Epithelial cell of esophagus (primary cell): ENCODE measurements at places on chromosomes 5 and 9.

DNA sequence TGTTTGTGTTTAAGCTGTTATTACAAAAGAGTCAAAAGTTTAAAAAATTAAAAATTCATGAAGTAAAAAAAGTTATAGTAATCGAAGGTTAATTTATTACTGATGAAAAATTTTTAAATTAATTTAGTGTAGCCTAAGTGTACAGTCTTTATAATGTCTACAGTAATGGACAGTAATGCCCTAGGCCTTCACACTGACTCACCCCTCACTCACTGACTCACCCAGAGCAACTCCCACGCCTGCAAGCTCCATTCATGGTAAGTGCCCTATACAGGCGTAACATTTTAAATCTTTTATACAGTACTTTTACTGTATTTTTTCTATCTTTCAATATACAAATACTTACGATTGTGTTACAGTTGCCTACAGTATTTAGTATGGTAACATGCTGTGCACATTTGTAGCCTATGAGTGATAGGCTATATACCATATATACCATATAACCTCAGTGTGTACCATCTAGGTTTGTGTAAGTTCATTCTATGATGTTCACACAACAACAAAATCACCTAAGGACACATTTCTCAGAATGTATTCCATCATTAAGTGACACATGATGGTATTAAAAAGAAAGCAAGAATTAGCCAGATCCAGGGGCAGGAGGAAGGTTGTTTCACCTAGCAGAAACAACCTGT is 40.1 kb downstream of the DCAF10 start:
- peak; percentile 90 for DNase-seq

DNA sequence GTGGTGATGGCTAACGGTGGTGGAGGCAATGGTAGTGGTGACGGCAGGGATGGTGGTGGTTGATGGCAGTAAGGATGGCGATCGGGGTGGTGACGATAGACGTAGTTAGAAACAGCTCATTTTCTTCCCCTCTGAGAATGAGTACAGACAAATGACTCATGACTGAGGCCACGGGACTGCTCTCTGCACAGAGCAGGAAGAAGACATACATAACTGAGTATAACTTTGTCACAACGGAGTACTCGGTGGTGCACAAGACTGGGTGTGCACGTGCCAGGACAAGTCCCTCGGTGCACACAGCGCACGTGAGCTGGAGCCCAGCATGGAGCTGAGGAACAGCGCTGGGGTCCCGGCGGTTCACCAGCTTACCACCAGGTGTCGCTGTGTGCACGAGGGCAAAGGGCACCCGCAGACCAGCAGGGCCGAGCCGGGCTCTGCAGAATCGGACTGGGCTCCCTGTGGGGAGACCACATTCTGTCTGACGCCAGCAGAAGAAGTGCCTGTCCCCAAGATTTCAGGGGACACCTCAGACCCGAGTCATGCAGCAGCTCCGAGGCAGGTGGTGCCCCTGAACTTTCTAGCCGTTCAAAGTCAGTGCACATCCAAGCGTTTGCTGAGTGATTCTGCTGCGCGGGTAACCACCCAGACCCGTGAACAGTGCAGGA is 188.6 kb downstream of the FSTL4 start:
- peak; percentile 85 for DNase-seq

- DNase-seq: peak; percentile 86
Observed at GRCh38 chr5:113020461-113021273, 44.1 kb downstream of the DCP2 start.

DNA sequence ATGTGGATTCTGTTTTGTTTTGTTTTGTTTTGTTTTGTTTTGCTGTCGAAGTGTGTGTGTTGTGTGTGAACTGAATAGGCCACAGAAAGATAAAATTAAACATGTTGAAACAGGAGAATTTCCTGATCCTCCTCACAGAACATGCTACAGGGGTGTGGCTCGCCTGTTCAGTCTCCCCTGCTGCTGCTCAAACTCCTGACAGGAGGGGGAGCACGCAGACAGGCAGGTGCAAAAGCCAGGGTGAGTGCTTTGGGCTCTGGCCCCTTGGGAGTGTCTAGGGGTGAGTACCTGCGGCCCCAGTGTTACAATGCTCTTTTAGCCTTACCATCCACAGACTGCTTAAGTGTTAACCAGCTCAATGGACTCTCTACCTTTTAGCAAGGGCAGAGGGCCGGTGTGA is 473.5 kb downstream of the MAT2B start:
- peak; percentile 46 for DNase-seq

DNA sequence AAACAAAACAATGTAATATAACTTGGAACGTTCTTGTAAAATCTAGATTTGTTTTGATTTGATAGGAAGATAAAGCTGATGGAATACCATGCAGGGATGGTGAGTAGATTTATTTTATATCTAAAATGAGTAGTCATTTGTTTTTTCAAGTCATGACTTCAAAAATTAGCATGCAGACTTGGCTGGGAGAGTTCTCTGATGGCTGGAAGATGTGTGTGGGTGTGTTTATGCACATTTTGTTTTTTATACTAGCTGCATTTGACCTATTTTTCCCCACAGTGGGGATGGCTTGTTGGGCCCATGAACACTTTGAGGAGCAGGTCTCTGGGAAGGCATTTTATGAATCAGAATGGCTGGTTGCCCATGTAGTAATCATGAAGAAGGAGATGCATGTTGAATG is 109.2 kb downstream of the MTRR start:
- no peak for DNase-seq

DNA sequence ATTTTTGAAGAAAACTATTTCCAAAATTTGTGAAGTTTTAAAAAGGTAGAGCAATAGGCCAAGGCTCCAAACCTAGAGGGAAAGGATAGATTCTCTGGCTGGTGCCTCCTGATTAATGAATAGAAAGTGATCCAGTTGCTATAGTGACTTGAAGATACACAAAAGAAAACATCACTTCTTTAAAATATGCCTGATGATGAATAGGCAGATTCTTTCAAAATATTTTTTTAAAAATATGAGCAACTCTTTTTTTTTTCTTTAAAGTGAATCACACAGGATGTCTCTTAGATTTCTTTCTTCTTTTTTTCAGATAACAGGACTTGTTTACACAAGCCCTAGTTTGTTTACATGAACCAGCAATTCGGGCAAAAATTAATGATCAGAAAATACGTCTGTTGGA is 124.4 kb downstream of the RFK start:
- DNase-seq: peak; percentile 48

DNA sequence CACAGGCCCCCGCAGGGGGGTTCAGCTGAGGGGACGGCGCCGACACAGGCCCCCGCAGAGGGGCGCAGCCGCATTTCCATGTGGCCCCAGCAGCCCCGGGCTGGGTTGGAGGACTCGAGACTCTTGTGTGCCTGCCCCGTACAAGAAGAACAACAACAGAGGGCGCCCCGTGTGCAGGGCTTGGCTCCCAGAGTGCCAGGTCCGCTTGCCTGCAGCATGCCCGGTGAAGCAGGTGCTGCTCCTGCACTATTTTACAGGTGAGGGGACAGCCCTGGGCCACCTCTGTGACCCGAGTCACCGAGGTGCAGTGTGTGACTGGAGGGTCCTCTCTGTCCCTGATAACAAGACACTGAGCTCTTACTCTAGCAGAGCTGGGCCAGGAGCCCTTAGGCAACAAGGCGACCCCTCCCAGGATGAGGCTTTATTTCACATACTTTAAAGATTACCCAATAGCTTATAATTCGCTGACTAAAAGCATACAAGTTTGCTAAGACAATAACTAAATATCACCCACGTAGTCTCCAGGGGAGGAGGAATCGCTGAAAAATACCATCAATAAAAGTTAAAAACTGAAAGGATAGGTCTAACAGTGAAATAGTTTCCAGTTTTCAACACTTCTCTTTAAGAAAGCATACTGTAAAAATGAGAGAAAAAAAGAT is 41.7 kb upstream of the SLC9A3 start:
- DNase-seq: peak; percentile 36

GRCh38 chr5:132008961-132009680 is 2.3 kb downstream of the ACSL6 start:
- DNase-seq: peak; percentile 78

DNA sequence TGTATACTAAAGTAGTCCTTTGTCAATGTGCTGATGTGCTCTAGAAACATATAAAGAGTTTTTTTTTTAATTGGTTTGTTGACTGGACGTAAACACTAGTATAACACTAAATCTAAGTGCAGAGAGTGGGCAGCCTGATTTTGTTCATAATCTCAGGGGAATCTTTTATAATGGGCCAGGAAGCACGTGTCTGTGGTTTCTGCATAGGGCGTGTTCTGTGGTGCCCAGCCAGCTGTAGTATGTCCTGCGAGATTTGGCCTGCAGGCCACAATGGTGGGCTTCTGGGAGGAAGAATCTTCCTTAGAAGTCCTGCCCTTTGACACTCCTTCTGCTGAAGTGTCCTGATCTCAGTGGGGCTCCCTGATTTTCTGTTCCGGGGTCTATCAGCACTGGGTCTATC is 49.0 kb upstream of the DHFR start:
- no peak for DNase-seq

DNA sequence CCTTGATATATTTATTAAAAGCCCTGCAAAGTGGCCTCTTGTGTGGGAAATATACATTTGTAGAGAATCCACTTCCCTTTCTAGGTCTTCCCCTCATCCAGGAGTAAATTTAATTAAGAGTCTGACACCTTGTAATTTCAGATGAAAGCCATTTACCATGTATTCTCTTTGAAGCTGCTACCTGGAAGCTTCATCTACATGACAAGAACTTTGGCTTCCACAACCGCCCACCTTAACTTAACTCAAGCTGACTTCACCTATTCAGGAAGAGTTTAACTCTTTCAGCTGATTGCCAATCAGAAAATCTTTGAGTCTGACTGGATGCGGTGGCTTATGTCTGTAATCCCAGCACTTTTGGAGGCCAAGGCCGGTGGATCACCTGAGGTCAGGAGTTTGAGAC is 899.9 kb downstream of the TAF11L14 start:
- DNase-seq: no peak

- DNase-seq: no peak
Observed at GRCh38 chr5:89470658-89471057, 587.7 kb upstream of the MEF2C start.

DNA sequence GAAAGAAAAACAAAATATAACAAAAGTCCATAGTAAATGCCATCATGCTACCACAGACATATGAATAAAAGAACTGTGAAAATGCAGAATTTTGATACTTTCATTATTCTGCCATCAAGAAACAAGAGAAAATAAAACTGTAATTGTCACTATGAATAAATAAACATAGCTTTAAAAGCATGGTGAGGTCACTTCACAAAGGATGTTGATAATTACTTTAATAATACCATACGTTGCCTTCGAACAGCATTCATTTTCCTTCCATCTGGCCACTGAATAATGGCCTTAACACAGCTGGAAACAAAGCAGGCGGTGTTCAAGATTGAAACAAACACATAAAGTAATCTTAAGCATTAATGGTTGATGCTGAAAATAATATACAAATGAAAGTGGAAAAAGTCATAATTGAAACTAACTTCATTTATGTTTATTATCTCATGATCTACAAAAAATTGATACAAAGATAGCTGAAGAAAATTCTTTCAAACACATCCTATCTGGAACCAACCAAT is 102.0 kb downstream of the AGTPBP1 start:
- no peak for DNase-seq

DNA sequence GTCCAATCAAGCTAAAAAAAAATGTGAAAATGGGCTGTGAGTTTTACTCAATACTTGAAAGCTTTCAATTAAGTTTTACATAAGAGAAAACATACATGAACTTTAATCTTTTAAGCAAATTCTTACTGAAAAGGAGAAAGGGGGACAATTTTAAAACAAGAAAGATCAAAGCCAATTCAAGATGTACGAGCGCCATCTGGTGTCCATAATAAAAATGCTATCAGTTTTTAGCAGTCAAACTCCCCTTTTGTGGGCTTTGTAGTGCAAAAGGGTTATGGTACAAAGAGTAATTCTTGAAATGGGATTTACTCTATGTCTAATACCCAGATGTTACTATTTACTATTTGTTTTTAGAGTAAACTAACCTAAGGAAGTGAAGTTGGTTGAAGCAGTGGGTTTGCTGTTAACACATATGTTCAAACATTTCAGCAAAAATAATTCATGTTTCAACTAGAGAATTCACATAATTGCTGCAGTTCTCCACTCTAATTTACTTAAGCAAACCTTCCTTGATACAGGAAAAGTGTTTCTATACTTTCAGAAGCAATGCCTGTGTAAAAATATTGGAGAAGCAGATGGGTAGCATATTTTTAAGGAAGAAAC is 228.2 kb upstream of the TYRP1 start:
- DNase-seq: peak; percentile 26

DNA sequence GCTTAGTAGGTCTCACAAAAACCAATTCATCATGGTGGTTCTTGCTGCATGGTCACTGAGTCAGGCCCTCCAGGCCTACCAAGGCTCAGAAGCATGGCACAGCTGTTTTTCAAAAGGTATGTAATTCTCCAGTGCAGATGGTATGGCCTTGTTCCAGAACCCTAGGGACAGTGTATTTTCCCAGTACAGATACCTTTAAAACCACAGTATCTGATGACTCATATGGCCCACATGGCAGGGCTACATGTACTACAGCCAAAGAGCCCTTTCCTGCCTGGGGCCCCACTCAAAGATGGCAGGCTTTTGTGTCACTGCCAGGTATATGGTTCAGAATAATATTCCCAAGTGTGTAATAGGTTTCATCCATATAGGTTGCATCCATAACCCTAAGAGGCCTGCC is 16.5 kb downstream of the CSF2 start:
- peak; percentile 89 for DNase-seq

- DNase-seq: no peak
Observed at GRCh38 chr5:119368238-119368630, 12.4 kb downstream of the TNFAIP8 start.

- no peak for DNase-seq
Observed at GRCh38 chr9:129694243-129694646, 28.8 kb downstream of the PRRX2 start.

DNA sequence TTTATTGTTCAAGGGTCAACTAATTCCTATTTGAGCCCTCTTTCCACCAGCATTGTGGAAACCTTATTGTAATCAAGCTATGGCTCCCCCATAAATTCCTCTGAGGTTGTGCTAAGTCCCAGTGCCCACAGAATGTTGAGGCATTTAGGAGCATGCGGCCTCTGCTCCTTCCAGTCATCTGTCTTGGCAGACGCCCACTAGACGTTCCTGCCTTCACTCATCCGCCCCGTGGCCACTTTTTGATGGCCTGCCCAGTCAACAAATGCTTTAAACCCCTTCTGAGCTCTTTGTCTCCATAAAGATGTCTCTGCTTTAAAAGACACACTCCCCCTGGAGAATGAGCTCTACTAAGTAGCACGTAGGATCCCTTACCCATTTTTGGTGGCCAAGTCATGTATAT is 104.7 kb downstream of the GAS1 start:
- DNase-seq: no peak
